ENCODE measurements at places on chromosomes 16 and 17.

DNA sequence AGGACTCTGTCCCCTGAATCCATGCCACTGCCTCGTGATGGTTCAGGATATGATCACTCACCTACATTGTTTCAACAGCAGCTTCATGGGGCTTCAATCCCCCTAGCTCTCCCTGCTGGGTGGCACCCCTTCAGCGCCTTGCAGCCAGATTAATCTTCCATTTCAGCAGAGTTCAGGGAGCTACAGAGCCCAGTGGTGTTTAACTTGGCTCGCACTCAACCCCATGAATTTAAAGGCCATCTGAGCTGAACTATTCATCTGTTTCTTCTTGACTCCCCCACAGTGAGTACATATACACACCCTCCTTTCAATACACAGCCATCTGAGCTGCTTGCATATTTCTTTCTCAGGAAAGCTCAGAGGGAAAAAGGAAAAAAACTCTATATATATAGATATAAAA lies 202.8 kb upstream of the C16orf82 start:
- no peak for DNase-seq

- DNase-seq = no peak
Measured at GRCh38 chr17:50268743-50269275, 5.5 kb upstream of the TMEM92 start.

DNA sequence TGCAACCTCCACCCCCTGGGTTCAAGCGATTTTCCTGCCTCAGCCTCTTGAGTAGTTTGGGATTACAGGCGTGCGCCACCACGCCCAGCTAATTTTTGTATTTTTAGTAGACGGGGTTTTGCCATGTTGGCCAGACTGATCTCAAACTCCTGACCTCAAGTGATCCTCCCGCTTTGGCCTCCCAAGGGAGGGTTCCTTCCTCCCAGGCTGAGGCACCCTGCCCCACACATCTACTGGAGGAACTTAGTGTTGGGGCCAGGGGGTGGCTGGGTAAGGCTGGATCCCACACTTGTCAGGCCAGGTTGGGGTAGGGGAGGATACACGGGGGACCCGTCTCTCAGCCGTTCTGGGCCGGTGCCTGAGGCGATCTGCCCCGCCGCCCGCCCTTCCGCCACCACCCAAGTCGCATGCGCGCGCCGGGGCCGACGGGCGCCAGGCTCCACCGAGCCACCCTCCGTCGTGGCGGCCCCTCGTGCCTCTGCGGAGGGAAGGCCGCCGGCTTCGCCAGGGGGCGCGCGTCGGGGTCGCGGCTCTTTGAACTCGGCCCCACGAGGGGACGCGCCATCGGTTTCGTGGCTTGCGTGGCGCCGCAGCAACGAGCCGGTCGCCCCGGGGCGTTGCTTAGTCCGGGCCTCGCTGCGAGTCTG lies 15.9 kb downstream of the GRB7 start:
- no peak for DNase-seq

DNA sequence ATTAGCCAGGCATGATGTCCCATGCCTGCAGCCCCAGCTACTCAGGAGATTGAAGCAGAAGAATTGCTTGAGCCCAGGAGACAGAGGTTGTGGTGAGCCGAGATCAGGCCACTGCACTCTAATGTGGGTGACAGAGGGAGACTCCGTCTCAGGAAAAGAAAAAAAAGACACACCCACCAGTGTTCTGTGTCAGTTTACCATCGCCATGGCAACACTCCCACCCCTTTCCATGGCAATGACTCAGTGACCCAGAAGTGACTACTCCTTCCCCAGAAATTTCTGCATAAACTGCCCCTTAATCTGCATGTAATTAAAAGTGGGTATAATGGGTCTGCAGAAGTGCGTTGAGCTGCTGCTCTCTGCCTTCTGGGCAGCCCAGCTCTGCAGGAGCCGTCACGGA lies 4.0 kb upstream of the ZC3H18 start:
- DNase-seq = no peak

DNA sequence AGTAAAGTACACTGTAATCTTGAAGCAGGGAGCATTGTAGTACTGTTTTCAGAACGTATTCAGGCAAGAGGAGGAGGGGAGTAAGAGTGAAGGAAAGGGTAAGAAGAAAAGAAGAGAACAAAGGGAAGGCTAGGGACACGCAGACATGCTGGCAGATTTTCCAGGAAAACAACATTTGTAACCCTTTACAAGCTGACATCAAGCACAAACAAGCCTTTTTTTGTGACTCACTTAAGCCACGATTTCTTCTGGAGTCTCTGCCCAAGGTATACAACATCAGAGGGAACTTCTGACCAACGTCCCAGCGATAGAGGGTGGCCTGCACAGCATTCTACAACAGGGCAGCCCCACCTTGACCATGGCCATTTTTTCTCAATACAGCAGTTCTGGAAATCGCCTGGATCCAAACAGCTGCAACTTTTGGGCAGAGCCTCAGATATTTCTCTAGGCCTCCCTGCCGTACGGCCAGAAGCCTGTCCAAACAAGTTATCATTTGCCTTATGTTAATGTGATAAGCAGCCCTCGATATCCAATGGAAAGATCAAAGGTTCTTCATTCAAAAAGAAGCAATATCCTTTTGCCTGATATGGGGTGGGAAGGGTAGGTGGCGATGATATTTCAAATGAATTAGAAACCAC lies 247.3 kb downstream of the ZFHX3 start:
- DNase-seq = no peak

GRCh38 chr16:50533317-50533716 lies 14.9 kb upstream of the NKD1 start:
- no peak for DNase-seq

DNA sequence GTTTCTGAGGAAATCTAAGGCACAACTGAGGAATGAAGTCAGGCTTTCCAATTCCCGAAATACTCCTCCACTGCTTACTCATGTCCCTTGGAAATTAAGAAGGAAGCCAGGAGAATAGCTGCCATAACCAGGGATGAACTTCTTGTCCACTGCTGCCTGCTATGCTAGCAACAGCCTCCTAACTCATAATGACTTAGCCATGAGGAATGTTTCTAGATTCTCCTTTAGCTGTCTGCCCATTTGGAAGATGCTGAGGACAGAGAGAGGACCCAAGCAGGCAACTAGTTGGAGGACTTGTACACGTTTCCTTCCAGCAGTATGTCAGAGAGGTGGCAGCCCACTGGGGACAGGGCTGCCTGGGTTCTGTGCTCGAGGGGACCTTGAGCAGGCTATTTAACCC lies 939 bp upstream of the CCL2 start:
- DNase-seq = no peak

DNA sequence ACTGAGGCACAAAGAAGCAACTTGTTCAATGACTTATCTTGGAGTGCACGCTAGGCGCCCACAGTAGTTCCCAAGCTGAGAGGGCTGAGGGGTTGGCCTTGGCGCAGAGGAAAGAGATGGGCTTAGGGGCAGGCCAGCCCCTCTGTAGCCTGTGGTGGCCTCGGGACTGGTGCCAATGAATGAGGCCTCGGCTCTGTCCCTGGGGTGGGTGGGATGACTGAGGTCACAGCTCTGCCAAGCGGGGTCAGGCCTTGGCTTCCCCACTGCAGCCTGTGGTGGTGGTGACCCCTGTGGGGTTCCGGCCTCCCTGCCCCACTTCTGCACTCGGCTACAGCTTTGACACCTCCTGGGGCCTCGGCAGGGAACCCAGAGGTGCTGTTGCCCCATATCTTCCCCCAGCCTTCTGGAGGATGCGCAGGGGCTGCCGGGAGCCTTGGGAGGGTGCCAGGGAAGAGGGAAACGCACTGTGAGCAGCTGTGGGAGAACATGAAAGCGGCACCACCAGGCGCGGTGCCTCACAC lies 46.0 kb downstream of the BEAN1 start:
- DNase-seq = no peak

- no peak for DNase-seq
Measured at GRCh38 chr17:81032641-81033480, 2.1 kb upstream of the BAIAP2 start.

- no peak for DNase-seq
Measured at GRCh38 chr17:51128076-51128475, 7.4 kb upstream of the SPAG9 start.

DNA sequence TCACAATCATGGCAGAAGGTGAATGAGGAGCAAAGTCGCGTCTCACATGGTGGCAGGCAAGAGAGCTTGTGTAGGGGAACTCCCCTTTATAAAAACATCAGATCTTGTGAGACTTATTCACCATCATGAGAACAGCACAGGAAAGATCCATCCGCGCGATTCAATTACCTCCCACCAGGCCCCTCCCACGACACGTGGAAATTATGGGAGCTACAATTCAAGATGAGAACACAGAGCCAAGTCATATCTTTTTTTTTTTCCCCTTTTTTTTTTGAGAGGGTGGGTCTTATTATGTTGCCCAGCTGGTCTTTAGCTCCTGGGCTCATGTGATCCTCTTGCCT lies 60.0 kb downstream of the RPTOR start:
- DNase-seq = no peak

GRCh38 chr16:19678804-19679203 lies 39.2 kb downstream of the KNOP1 start:
- DNase-seq = no peak

DNA sequence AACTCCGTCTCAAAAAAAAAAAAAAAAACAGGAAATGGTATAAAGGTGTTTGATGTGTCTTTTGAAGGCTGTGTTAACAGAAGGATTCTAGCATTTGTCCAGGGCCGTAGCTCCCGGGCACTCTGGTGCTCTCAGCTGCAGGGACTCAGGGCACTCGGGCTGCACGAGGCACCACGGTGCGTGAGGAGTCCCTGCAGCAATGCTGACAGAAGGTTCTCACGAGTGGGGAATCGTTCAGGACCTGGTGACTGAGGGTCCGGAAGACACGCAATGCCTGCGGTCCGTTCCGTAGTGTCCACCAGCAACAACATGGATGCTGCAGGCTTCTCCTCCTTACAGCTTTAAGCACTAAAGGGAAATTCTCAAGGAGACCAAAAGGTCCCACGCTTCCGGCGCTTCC lies 12.6 kb upstream of the FAAP100 start:
- no peak for DNase-seq

DNA sequence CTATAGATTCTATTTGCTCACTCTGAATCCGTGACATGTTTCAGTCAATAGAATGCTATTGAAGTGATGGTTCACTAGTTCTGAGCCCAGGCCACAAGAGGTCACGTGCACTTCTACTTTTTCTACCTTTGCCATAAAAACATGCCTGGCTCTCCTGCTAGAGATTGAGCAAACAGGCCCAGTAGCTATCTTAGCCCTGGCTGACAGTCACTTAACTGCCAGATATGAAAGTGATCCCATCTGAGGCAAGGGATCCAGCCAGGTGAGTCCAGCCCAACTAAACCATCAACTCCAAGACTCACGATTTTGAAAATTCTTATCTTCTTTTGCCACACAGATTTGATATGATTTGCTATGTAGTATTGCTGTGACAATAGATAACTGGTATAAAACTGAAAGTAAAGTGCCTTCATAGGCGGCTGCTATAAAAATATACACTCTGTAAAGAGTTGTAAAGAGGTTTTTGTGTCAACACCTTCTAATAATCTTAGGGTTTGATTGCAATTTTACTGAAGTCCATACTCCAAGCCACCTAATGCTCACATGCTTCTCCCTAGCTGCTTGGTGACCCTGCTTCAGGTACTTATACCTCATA lies 937.7 kb upstream of the SOX9 start:
- no peak for DNase-seq

GRCh38 chr17:68596411-68596945 lies 4.7 kb downstream of the FAM20A start:
- no peak for DNase-seq

- no peak for DNase-seq
Measured at GRCh38 chr17:21595086-21595485, 97.2 kb upstream of the KCNJ18 start.

DNA sequence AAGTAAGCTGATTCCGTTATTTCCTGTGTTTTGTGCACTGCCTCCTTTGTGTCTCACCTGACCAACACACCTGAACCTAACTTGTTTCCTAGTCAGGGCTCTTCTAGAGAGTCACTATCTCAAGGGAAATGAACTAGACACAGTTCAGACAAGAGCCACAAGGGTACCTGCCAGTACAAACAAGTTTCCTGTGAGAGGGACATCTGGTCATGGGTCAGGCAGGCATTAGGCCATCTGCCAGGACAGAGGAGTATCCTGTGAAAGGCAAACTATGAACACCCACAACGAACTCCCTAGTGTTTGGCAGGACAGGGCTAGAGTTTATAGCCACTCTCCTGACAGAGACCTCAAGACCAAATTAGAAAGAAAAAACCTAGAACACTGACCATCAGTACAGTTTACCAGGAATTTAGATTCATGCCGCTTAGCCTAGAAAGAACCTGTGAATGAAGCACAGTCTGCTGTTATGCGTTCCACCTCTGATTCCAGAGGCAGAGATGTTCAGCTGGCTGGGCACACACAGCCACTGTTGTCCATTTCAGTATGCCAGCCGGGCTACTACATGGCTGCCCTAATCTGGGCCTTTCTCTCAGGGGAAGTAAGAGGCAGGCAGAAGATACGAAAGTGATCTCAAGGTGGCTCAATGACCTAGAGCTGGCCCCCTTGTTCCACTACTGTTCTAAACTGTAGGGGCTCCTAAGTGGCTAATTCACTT lies 20.7 kb upstream of the GLG1 start:
- DNase-seq = no peak

DNA sequence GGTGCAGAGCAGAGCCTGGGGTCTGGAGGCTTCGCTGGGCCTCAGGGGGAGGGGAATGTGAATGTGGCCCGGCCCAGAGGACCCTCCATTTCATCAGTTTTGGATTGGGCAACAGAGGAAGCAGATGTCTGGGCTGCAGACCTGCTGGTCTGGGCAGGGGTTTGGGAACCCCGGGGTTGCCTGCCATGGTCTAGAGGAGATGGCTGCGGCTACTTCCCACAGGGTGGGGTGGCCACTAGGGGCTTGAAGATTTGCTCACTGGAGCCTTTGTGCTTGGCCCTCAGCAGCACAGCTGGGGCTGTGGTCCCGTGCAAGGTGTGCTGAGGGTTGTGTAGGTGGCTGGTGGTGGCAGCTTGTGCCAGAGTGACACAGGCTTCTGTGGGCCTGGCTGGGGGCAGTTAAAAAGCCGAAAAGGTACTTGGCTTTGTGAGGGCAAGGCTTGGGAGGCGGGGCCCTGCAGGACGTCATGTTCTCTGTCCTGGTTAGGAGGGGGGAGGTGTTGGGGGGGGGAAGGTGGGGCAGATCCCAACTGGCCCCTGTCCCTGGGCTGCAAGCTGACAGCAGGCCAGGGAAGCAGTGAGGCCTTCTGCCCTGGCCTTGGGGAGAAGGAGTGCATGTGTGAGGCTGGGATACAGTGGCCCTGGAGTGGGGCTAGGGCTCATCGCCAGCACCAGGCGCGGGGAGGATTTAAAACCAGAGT lies 98.0 kb downstream of the KPNA2 start:
- no peak for DNase-seq

- DNase-seq = no peak
Measured at GRCh38 chr17:74695629-74696028, 17.1 kb downstream of the CD300LF start.

Measured in globus pallidus (tissue), 1 donor.